Right atrium auricular region (tissue), 2 donors: ENCODE measurements at places on chromosomes 4 and X. TPM values are rescaled to one million over a fixed set of nuclear protein-coding genes. Genes with fewer than 3 reads are reported as not detected.

The GAR1 gene
- 2.7 TPM for total RNA-seq

The GABRQ gene
- total RNA-seq: 0.04 TPM

The RHOXF1 gene
- not detected for total RNA-seq

The HPSE gene
- total RNA-seq: 3.4 TPM

The VBP1 gene
- total RNA-seq: 60.3 TPM
